Activated CD8-positive, alpha-beta T cell treated with anti-CD3 and anti-CD28 coated beads for 36 hours (primary cell): ENCODE measurements at places on chromosomes 6 and 20. TPM values are rescaled to one million over a fixed set of nuclear protein-coding genes. Genes with fewer than 3 reads are reported as not detected.

DNA sequence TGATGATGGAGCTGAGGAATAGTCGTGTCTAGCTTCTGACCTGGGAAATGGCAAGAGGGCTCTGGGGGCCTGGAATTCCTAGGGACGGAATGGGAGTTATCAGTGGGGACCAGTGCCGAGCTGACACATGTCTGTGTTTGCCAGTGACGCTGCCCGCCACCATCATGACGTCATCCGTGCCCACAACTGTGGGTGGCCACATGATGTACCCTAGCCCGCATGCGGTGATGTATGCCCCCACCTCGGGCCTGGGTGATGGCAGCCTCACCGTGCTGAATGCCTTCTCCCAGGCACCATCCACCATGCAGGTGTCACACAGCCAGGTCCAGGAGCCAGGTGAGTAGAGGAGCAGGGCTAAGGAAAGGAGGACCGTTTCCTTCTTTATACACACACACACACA lies 3.8 kb upstream of the CUL9 start:
- H3K4me1 ChIP-seq = peaks cover 43% of the 10 kb centered on the region
- no peak for DNase-seq
- H3K27me3 ChIP-seq = no peaks in the 10 kb centered on the region
- H3K4me3 ChIP-seq = no peak overlapping the region
- H3K27ac ChIP-seq = no peak overlapping the region

GRCh38 chr6:37667050-37667814 lies 30.5 kb downstream of the MDGA1 start:
- H3K36me3 ChIP-seq = no peaks in the 10 kb centered on the region
- H3K27ac ChIP-seq = no peak overlapping the region
- peaks cover 1% of the 10 kb centered on the region for H3K27me3 ChIP-seq
- no peaks in the 10 kb centered on the region for H3K4me1 ChIP-seq
- no peak for DNase-seq
- H3K4me3 ChIP-seq = no peak overlapping the region

Gene IL17F
- total RNA-seq = 0.86 TPM

Gene CTAGE9
- not detected for total RNA-seq

GRCh38 chr6:122061855-122062254 lies 337.6 kb upstream of the HSF2 start:
- H3K27me3 ChIP-seq = peaks cover 2% of the 10 kb centered on the region
- H3K27ac ChIP-seq = no peak overlapping the region
- DNase-seq = no peak
- H3K4me1 ChIP-seq = no peaks in the 10 kb centered on the region
- no peaks in the 10 kb centered on the region for H3K36me3 ChIP-seq

DNA sequence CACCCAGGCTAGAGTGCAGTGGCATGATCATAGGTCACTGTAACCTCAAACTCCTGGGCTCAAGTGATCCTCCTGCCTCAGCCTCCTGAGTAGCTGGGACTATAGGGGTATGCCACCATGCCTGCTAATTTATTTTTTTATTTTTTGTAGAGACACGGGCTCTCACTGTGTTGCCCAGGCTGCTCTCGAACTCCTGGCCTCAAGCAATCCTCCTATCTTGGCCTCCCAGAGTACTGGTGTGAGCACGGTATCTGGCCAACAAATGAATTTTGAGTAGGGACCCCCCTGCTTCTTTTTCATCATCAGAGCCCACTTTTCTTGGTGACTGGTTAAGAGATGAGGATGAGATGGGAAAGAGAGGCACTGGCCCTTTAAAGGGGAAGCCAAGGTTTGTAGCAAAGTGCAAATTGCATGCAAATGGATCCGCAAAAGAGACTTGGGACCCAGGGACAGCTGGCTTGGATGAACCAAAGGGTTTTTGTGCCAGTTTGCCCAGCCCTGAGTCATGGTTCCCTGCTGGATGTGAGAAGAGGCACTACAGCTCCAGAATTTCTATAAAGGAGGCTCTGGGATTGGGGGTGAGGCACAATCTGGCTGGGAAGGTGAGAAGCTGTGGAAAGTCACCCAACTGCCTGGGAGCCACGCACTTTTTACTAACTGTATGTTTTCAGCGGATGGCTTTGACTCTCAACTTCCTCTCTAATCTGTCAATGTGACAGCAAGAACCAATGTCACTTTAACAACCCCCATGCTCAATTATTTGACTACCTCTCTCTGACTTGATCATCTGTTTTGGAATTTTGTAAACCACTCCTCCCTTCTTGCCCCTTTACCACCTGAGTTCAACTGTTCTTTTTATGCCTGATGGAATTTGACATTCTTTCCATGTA lies 58.7 kb upstream of the RNF24 start:
- H3K36me3 ChIP-seq = no peaks in the 10 kb centered on the region
- H3K27me3 ChIP-seq = no peaks in the 10 kb centered on the region

- no peaks in the 10 kb centered on the region for H3K4me1 ChIP-seq
- H3K27me3 ChIP-seq = no peaks in the 10 kb centered on the region
- H3K27ac ChIP-seq = no peak overlapping the region
- no peaks in the 10 kb centered on the region for H3K36me3 ChIP-seq
- no peak overlapping the region for H3K4me3 ChIP-seq
These were observed 87.2 kb downstream of the PDE7B start for GRCh38 chr6:135938576-135939207.

DNA sequence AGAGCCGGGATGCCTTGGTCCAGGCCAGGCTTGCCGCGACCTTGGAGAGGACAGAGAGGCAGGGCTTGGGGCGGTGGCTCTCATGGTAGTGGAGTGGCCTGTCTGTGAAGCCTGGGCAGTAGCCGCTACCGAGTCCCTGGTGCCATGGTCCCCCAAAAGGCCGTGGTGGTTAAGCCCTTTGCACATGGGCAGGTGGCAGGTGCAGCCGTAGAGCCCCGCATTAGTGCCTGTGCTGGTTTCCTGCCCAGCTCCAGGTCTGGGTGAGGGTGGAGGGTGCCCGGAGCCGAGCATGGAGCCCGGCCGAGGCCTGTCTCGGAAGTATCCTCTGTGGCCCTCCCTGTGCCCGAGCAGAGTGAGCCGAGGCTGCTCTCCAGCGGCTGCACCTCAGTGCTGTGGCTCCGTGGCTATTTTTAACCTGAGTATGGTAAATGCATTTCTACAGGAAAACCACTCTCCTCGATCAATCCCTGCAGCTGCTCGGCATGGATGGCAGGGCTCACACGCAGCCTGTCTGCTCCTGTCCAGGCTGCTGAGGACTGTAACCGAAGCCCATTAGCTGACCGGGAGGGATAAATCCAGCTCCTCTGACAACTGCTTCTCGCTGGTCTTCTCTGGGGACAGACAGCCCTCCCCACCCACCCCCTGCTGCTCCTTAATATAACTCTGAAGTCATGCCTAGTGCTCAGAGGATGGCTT lies 36.3 kb upstream of the GATA5 start:
- no peaks in the 10 kb centered on the region for H3K4me1 ChIP-seq
- no peaks in the 10 kb centered on the region for H3K36me3 ChIP-seq
- no peak overlapping the region for H3K27ac ChIP-seq
- DNase-seq = no peak

DNA sequence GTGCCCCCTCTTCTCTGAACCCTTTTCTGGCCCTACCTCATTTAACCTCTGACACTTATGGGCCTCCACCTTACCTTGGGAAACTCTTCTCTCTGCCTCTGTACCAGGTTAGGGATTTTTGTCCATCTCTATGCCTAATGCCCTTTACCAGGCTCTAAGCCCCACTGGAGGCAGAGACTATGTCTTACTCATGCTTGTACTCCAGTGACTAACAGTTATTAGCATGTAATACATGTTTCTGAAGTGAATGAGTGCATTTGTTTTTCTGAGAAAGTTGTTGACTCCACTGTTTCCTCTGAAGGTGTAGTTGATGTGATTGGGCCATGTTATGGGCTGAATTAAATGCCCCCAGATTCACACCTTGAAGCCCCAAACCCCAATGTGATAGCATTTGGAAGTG lies 234.3 kb downstream of the PACRG start:
- H3K27me3 ChIP-seq = no peaks in the 10 kb centered on the region
- H3K4me1 ChIP-seq = no peaks in the 10 kb centered on the region
- no peak for DNase-seq
- no peak overlapping the region for H3K27ac ChIP-seq
- H3K36me3 ChIP-seq = no peaks in the 10 kb centered on the region
- H3K4me3 ChIP-seq = no peak overlapping the region

Gene FAM217A
- total RNA-seq = not detected

GRCh38 chr20:32397567-32398084 lies 39.5 kb downstream of the ASXL1 start:
- no peaks in the 10 kb centered on the region for H3K27me3 ChIP-seq
- peaks cover 36% of the 10 kb centered on the region for H3K4me1 ChIP-seq
- peaks cover 64% of the 10 kb centered on the region for H3K36me3 ChIP-seq
- no peak for DNase-seq

Gene GSTA3
- total RNA-seq = not detected

- H3K4me3 ChIP-seq = no peak overlapping the region
- no peaks in the 10 kb centered on the region for H3K27me3 ChIP-seq
- no peak for DNase-seq
- H3K27ac ChIP-seq = no peak overlapping the region
- H3K36me3 ChIP-seq = no peaks in the 10 kb centered on the region
- no peaks in the 10 kb centered on the region for H3K4me1 ChIP-seq
These were observed 655.0 kb downstream of the QKI start for GRCh38 chr6:164069350-164069990.

DNA sequence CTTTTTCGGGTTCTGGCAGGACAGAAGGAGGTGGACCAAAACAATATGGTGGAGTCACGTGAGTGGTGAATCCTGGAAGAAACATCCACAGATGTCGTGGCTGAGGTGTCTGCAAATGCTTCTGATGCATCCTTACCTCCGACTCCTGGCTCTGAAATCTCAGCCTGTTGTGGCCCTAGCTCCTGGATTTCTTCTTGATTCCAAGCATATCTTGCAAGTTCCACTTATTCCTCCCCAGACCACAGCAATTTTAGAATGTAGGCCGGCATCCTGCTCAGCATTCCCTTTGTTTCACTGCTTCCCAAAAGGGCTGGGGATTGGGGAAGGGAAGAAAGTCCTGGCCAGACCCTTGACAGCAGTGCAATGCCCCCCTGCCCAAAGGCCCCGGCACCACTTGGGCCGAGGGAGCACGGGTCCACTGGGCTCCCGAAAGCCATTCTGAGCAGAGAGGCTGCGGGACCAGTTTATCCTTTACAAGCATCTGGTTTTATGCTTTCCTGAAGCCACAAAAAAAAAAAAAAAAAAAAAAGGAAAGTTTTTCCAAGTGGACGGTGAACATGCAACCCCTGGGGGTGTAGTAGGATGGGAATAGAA lies 200.9 kb upstream of the RNF24 start:
- H3K27me3 ChIP-seq = peaks cover 17% of the 10 kb centered on the region
- no peak overlapping the region for H3K4me3 ChIP-seq
- no peak for DNase-seq
- H3K36me3 ChIP-seq = no peaks in the 10 kb centered on the region
- no peak overlapping the region for H3K27ac ChIP-seq
- peaks cover under 1% of the 10 kb centered on the region for H3K4me1 ChIP-seq

- H3K4me1 ChIP-seq = peaks cover 15% of the 10 kb centered on the region
- H3K27ac ChIP-seq = peak overlapping the region; percentile 73
- peak; percentile 73 for DNase-seq
- H3K27me3 ChIP-seq = no peaks in the 10 kb centered on the region
These were observed 57.2 kb upstream of the ARID1B start for GRCh38 chr6:156719720-156720563.

DNA sequence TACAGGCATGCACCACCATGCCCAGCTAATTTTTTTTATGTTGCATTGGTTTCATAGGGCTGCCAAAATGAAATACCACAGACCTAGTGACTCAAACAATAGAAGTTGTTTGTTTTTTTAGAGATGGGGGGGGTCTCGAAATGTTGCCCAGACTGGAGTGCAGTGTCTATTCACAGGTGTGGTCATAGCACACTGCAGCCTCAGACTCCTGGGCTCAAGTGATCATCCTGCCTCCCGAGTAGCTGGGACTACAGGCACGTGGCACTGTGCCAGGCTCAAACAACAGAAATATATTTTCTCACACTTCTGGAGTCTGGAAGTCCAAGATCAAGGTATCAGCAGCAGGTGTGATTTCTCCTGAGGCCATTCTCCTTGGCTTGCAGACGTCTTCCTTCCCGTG lies 6.6 kb upstream of the SLC16A10 start:
- H3K4me3 ChIP-seq = no peak overlapping the region
- no peaks in the 10 kb centered on the region for H3K36me3 ChIP-seq
- peaks cover 3% of the 10 kb centered on the region for H3K27me3 ChIP-seq
- H3K4me1 ChIP-seq = no peaks in the 10 kb centered on the region
- no peak for DNase-seq

GRCh38 chr6:45696738-45697137 lies 318.9 kb downstream of the CLIC5 start:
- H3K36me3 ChIP-seq = no peaks in the 10 kb centered on the region
- no peak for DNase-seq
- H3K4me1 ChIP-seq = peaks cover 6% of the 10 kb centered on the region
- H3K4me3 ChIP-seq = no peak overlapping the region
- H3K27me3 ChIP-seq = peaks cover 2% of the 10 kb centered on the region

Gene PPP1R14C
- 0.86 TPM for total RNA-seq

GRCh38 chr6:25511376-25511775 lies 140.6 kb upstream of the SCGN start:
- no peaks in the 10 kb centered on the region for H3K27me3 ChIP-seq
- no peaks in the 10 kb centered on the region for H3K36me3 ChIP-seq
- no peak overlapping the region for H3K4me3 ChIP-seq
- no peak overlapping the region for H3K27ac ChIP-seq

- no peaks in the 10 kb centered on the region for H3K36me3 ChIP-seq
- peaks cover 6% of the 10 kb centered on the region for H3K27me3 ChIP-seq
- DNase-seq = no peak
- no peak overlapping the region for H3K4me3 ChIP-seq
These were observed 214.4 kb upstream of the DTNBP1 start for GRCh38 chr6:15877231-15877630.

Gene OPN5
- total RNA-seq = not detected

DNA sequence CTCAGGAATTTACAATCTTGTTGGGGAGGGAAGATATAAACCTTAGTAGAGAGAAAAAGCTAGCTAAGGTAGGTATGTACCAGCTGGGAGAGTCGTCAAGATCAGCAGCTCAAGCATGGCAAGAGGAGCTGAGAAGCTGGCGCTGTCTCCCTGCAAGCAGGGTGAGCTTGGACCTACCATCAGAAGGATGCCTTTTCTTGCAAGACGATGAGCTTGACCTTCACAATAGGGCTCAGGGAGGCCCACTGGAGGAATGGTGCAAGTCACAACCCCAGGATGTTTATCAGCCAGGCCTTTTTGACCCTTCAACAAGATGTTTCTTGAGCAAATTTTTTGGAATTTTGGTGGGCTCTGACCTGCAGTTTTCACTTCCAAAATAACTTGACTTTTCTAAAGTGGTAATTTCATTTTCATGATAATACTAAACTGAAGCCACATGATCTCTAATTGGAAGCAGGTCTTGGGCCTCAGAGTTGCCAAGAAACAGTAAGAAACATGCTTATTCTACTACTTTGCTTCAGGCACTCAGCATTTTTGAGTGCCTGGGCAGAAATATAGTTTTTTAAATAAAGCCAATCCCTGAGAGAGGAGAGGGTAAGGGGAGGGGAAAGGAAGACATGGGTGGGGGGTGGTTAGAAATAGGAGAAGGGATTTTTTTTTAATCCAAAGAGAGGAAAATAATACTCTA lies 258.1 kb downstream of the CLIC5 start:
- no peaks in the 10 kb centered on the region for H3K36me3 ChIP-seq
- no peak overlapping the region for H3K27ac ChIP-seq
- H3K4me1 ChIP-seq = peaks cover 6% of the 10 kb centered on the region
- DNase-seq = no peak

Gene STMND1
- not detected for total RNA-seq

GRCh38 chr20:36826554-36827244 lies 49.2 kb upstream of the TLDC2 start:
- no peaks in the 10 kb centered on the region for H3K27me3 ChIP-seq
- no peak for DNase-seq
- no peaks in the 10 kb centered on the region for H3K36me3 ChIP-seq
- no peak overlapping the region for H3K4me3 ChIP-seq
- peaks cover 4% of the 10 kb centered on the region for H3K4me1 ChIP-seq
- H3K27ac ChIP-seq = no peak overlapping the region

Gene TMEM217
- total RNA-seq = 5.7 TPM
